WERI-Rb-1 (cell line): ENCODE measurements at places on chromosomes 11 and 22.
A peak's percentile ranks its signal among the peaks of the same experiment; 100 is the strongest.

DNA sequence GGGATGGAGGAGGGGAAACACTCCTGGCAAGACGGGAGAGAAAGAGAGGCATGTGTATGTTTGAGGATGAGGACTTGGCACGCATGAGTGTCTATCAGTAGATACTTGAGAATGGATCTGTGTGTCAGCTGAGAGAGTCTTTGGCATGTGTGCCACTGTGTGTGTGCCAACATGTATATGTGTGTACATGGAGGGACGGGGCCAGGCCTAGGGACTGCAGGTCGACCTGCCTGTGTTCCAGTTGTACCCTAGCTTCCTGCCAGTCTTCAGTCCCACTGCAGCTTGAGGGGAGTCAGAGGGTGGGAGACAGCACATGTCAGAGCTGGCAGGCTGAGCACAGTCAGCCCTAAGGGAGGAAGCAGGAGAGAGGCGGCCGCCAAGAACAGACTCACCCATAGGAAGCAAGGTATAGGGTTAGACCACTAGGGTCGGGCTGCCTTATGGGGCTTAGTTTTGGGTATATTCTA, 5.6 kb downstream of the CLCF1 start:
- DNase-seq: no peak

GRCh38 chr22:44588348-44588747, 90.3 kb upstream of the RTL6 start:
- no peak for DNase-seq

- DNase-seq: no peak
Measured at GRCh38 chr11:6194065-6194581, 4.9 kb upstream of the OR52W1 start.

DNA sequence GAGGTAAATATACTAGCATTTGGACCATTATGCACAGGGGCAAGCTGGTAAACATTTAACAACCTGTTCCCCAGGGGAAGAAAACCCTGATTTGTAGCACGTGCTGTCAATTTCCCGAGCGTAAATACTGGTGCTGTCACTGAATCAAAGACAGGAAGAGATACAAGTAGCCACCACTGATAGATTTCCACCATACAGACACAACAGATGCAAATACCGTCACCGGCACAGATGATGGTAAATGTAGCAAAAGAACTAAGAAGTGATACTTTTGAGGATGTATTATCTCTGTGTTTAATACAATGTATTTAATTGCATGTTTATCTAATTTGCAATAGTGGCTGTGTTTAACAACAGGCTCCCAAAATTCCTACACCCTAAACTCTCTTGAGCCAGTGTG, 39.6 kb downstream of the SHISAL1 start:
- DNase-seq: no peak

GRCh38 chr22:25169278-25170031, 30.2 kb upstream of the CRYBB3 start:
- no peak for DNase-seq

GRCh38 chr11:64396079-64396591, 37.2 kb downstream of the RPS6KA4 start:
- peak; percentile 93 for DNase-seq

GRCh38 chr11:695538-696248, at the start of gene TMEM80:
Gene TMEM80, plus strand, starts transcription at chr11:695816. Its CDS starts 12 bp downstream, at chr11:695828.
- peak; percentile 98 for DNase-seq

DNA sequence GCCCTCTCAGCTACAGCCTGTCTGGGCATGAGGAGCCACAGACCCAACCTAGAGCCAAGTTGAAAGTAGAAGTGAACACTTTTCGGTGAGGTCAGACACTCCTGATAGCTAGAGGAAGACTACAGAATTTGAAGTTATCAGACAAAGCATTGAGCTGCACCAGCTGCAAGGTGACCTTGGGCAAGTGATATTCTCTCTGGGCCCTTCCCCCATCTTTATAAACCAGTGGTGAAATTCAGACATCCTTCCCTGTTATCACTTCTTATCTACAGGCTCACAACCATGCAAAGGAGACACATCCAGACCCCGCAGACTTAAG, 8.0 kb upstream of the PMM1 start:
- no peak for DNase-seq

DNA sequence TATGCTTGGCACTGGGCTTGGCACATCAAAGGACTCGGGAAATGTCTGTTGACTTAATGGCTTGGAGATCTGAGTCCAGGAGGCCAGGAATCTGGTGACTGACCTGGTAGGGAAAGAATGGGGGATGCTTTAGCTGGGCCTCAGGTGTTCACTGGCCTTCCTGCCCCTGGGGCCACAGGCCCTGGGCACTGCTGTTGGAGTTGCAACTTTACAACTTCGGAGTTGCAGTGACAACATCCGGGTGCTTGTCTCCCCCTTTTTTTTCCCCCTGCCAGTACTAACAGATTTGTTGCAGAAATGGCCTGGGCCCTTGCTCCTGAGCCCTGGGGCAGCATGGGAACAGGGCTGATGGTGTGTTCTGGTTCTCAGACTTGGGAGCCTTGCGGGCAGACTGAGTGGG, 23.8 kb downstream of the OSBP2 start:
- peak; percentile 39 for DNase-seq

DNA sequence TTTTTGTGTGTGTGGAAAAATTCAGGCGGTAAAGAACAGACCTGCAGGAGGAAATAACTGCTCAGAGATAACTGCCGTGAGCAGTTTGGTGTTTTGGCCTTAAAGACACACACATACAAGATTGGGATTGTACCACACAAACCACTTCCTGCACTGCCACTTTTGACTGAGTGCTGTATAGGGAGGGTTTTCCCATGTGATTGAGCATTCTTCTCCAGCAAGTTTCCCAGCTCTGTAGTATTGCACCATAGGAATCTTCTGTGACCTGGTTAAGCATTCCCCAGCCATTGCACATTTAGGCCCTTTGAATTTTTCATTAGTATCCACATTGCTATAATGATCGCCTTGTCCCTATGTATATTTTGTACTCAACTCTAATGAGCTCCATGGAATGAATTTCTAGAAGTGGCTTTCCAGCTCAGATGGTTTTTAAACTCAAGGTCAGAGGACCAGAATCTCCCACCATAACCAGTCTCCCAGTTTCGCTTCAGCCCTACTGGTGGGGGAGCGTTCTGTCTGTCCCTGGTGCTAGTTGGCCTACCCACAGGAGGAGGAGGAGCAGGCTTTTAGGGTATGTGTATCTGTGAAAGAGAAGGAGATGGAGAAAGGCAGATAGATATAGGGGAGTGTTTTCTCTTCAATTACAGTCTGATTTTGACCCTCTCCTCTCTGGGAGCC, 9.3 kb downstream of the CD82 start:
- no peak for DNase-seq

GRCh38 chr22:45516163-45516562, 13.5 kb downstream of the FBLN1 start:
- no peak for DNase-seq

- no peak for DNase-seq
Measured at GRCh38 chr11:73379189-73379880, 3.1 kb downstream of the RELT start.

- no peak for DNase-seq
Measured at GRCh38 chr22:45105281-45105702, 58.4 kb upstream of the NUP50 start.

DNA sequence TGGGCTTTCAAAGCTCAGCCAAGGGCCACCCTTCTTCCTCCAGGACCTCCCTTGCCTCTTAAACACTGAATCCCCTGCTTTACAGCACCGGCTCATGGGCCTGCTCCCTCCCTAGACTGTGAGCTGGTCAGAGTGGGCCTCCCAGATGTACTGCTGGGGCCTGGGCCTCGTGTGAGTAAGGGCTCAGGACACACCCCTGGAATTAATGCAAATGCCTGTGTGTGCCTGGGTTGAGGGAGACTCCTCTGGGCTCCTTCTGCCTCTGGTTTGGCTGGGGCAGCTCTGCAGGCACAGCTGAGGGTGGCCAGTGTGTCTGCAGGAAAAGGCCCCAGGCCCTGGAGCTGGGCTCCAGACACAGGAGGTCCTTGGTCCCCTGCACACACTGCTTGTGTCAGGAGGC, 24.2 kb downstream of the ALX4 start:
- no peak for DNase-seq

- no peak for DNase-seq
Measured at GRCh38 chr22:43511276-43511910, 99.6 kb downstream of the MPPED1 start.

DNA sequence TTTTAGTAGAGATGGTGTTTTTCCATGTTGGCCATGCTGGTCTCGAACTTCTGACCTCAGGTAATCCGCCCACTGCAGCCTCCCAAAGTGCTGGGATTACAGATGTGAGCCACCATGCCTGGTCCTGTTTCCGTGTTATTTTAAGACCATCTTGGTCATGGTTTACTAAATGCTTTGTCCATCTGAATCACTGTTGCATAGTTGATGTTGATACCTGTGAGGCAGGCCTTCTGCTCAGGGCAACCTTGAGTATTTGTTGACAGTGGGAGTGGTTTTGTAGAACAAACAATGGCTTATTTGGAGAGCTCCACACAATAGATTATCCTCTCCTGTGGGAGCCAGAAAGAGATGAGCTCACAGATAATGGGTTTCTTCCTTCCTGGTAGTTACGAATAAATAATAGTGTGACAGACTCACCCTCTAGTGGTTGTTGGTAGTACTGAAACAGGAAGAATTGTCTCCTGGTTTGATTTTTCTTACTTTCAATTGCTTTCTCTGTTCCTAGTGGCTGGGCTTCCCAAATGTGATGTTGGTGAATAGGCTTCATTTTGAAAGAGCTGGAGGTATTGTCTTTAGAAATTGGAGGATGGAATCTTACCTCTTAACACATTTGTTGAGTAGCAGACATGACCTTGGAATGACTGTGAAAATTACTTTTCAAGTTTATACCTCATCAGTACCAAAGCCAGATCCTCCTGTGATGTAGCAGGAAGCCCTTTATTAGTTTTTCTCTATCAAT, 39.0 kb downstream of the CTNND1 start:
- DNase-seq: peak; percentile 15

DNA sequence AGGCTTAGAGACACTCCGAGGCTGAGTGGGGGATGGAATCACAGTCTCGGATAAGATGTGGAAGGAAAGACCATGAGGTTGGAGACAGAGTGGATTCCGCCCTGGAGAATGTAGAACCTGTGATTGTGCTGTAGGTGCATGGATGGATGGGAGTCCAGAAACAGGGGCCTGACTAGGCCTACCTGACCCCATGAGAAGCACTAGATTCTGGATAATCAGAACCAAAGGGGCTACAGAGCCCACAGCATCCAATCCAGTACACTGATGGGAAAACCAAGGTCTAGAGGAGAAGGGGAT, 32.3 kb upstream of the FCHSD2 start:
- no peak for DNase-seq

GRCh38 chr11:134513585-134514120, 101.6 kb upstream of the B3GAT1 start:
- DNase-seq: no peak

DNA sequence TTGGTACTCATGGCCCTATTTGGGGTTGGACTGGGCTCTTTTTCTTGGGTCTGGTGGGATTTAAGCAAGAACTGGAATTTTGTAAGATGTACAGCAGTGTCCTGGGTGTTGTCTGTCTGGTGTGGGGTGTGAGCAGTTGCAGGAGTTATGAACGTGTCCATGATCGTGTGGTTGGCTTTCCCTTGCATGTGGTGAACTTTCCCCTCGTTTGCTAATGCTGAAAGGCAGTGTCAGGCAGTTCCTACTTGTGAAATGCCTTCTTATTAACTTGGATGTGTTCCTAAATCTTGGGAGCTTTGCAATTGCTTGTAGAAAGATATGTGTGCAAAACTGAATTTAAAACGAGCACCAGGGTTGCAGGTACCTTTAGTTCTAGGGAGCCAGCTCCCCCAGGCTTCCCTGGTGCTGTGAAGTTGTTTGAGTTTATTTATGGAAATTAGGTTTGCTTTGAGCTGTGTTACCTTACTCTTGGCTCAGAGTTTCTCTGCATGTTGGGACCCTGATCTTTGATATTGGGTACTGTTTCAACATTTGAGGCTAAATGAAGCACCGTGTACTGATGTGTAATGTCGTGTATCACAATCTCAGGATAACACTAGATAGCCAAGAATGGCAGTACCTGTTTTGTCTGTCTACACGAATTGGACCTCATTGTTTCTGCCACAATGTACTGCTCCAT, 35.8 kb upstream of the HSD17B12 start:
- DNase-seq: no peak

DNA sequence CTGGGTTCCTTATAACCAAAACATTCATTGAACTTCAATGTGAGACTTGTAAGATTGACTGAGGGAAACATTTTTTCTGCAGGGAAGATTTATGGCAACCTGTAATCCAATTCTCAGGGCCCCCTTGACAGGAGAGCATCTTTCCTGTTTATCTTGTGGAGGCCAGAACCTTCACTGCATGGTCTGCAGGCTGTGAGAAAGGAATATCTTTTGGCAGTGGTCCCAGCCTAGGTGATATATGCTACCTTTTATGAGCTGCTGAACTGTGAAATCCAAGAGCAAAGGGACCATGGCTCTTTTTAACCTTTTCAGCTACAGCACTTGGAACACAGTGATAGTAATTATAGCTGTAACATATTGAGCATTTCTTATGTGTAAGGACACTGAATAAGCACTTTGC, 590.2 kb upstream of the B3GAT1 start:
- DNase-seq: no peak

GRCh38 chr11:59728913-59729312, 15.3 kb upstream of the OR10V1 start:
- no peak for DNase-seq

- DNase-seq: no peak
Measured at GRCh38 chr11:123308077-123308476, 113.0 kb upstream of the CLMP start.

DNA sequence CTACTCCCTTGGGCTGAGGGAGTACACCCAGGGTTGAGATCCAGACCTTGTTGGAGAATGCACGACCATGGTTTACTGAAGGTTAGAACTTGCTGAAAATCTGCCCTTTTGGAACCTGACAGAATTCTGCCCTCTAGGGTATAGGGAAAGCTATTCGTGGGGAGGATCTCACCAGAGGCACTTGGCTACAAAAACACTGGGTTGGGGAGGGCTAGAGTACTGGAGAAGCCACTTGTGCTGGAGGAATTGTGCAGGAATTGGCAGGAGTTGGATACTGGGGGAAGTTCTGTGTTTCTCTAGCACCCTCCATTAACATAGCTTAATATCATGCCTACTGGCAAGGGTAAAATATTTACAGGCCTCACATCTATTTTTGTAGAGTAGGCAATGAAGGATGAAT, 55.8 kb downstream of the PPME1 start:
- DNase-seq: no peak

DNA sequence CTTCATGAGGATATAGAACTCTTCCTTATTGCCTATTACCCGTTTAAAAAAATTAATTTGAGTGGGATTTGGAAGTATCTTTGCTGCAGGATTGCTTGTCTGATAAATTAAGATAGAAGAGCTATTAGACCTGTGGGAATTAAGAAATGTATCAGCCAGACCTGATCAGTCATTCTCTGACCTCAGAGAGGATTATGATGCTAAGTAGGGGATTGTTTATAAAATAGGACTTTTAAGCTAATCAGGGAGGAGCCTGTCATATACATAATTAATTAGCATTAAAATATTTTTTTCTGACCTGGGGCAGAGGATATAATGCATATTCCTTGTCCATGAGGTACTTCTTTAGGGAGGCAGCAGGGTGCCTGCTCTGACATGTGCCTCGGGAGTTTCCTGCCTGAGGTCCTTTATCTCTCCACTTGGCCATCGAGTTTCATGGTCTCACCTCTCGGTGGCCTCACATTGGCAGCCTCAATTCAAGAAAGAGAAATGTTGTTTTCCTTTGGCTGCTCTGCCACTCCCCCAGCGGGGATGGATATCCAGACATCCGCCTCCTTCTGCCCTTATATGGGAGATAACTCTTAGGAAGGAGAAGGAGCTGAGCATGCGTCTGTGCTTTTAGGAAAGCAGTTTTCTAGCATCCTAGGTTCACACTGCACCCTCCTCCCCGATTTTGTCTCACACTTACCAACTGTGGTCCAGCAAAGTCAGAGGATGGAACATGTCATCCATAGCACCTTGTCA, 41.1 kb downstream of the DIXDC1 start:
- DNase-seq: peak; percentile 58

- DNase-seq: peak; percentile 81
Measured at GRCh38 chr11:130827451-130828377, 88.6 kb downstream of the SNX19 start.
